Stimulated activated CD4-positive, alpha-beta T cell treated with anti-CD3 and anti-CD28 coated beads, Interleukin-15, amount 100 ng/mL, for 1 hour (primary cell): ENCODE measurements at places on chromosomes 1 and 21.

- no peak for DNase-seq
Measured at GRCh38 chr1:25821630-25822091, 1.9 kb downstream of the MTFR1L start.

DNA sequence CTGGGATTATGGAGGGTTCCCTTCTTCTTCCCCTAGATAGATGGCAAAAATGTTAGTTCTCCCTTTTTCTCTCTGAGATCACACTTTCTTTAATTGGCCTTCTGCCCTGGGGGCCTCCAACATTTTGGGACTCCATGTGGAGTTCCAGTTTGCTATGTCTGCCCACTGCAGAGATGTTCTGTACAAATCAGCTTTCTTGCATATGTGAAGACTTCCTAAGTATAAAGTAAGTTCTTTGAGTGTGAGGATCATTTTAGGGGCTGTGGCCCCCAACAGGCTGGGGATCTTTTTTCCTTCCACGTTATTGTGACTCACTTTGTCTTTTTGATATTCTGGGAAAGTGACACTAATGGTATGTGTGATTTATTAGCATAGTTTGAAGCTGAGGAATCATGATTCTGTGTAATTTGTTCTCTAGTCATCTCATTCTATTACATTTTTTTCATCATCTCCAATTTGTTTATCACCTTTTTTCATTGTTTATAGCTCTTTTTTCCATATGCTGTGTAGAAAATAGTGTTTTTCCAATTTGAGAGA lies 48.2 kb downstream of the HHAT start:
- DNase-seq = no peak

GRCh38 chr1:22627331-22627730 lies 9.1 kb upstream of the C1QA start:
- DNase-seq = no peak

DNA sequence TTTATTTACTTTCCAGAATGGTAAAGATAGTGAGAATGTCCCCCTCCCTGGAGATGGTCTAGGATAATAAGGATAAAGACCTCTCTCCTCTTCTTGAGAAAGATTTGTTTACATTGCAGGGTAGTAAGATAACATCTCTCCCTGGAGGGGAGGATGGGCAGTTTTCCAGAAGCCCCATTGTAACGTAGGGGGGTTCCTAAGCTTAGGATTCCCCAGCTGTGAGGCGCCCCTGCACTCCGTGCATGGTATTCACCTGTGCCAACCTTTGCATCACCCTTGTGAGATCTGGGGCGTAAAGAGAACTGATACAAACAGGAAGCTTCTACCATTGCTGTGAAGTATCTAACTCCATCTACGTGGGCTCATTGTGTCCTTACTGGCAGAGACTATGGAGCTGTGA lies 148.7 kb upstream of the DNAH14 start:
- DNase-seq = no peak

DNA sequence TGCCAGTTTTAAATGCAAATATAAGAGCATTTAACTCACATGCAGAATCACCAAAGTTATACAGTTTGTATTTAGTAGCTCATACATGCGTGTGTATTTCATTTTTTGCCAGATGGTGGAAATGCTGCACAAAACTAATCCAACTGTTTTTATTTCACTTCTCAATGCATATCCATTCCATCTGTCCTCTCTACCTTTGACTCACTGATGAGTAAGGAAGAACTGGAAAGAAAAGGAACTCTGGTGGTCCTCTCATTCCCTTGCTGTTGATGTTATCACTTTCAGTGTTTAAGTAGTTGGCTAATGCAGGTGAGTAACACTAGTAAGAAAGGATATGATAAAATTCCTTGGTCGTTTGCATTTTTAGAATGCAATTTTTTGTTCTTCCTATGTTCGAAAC lies 5.7 kb upstream of the SLC1A7 start:
- no peak for DNase-seq

- no peak for DNase-seq
Measured at GRCh38 chr1:41954533-41954944, 35.8 kb upstream of the HIVEP3 start.

DNA sequence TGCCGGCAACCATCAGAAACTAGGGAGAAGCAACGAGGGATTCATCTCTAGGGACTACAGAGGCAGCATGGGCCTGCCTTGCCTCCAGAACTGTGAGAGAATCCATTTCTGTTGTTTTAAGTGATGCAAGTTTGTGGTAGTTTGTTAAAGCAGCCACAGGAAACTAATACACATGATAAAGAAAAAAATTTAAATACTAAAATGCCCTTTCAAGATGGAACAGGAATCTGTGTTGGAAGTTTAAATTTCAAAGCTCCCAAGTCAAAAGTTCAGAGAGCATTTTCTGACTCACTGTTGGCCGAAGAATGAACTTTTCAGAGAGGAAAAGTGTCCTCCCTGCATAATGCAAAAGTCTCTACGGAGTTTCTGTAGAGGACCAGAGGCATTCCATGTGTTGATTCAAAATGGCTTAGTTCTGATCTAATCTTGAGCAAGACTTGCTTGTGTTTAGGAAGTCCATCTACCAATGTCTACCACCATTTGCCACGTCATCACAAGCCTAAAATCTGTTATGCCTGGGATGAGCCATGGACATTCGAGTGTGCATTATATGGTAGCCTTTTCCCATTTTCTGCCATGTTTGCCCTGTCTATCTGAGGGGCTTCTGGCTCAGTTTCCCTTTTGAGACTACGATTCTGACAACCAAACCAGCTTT lies 22.4 kb upstream of the ARHGAP29 start:
- DNase-seq = no peak

- no peak for DNase-seq
Measured at GRCh38 chr1:38814444-38814983, 45.1 kb downstream of the RRAGC start.

- no peak for DNase-seq
Measured at GRCh38 chr1:77994117-77994705, 10.5 kb upstream of the DNAJB4 start.

DNA sequence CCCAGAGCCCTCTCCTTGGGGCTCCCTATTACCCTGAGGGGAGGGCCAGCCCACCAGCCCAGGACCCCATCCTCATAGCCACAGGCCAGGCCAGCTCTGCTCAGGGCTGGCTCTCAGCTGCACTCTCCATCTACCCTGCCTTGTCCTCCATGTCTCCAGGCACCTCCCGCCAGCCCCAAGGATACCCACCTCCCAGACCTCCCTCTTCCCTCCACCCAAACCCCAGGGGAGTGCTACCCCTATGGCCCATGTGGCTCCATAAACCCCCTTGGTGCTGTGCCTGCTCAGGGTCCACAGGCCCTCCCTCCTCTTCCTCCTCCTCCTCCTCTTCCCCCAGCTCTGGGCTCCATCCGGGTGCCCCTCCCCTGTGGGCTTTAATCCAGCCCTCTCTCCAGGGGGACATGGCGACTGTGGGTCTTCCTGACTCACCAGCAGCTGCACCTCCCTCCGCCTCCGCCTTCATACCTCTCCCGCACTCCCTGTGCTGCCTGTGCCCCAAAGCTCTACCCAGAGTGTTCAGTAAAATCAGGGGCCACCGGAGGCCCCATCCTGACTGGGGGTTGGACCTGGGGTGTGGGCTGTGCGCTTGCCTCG lies 9.1 kb downstream of the YBEY start:
- DNase-seq = no peak

- no peak for DNase-seq
Measured at GRCh38 chr1:37325509-37326437, 148.6 kb upstream of the ZC3H12A start.

- no peak for DNase-seq
Measured at GRCh38 chr1:46529031-46529630, 22.3 kb downstream of the KNCN start.

GRCh38 chr1:204114606-204115005 lies 37.2 kb downstream of the ETNK2 start:
- DNase-seq = no peak

DNA sequence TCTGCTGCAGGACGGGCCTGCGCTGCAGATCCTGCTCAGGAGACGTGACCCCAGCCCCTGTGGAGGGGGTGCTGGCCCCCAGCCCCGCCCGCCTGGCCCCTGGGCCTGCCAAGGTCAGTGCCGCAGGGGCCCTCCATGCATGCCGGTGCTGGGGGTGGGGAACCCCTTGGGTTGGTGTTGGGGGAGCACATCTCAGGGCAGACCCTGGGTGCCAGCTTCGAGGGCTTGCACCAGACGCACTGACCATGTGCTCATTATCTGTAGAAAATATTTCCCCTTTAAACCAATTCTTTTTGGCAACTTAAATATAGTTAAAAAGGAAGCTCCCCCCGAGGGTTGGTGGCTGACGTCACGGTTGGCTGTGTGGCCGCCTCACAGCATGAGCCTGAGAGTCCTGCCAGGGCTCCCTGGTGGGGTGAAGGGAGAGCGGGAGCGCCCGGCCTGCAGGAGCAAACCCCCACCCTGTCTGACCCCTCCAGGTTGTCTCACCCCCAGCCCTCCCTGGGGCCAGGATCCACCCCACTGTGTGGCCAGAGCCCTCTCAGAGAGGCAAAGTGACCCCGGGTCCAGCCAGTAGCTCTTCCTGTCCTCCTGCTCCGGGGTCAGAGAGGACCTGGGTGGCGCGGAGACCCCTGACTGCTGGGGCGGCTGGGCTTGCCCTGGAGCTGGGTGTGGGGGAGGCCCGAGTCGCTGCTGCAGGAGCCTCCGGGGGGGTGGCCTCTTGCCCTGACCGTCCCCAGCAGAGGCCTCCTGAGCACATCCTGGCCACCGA lies 5.3 kb upstream of the PFKL start:
- no peak for DNase-seq

GRCh38 chr1:166026555-166026954 lies 140.2 kb downstream of the FAM78B start:
- DNase-seq = no peak

- DNase-seq = no peak
Measured at GRCh38 chr1:56450004-56450666, 129.2 kb downstream of the PLPP3 start.

- DNase-seq = no peak
Measured at GRCh38 chr1:48236716-48237470, 14.4 kb downstream of the SLC5A9 start.

GRCh38 chr1:22450351-22451021 lies 1.2 kb upstream of the ZBTB40 start:
- DNase-seq = no peak

GRCh38 chr1:117610036-117610435 lies 4.2 kb downstream of the TENT5C start:
- DNase-seq = no peak

GRCh38 chr21:21231913-21232312 lies 233.7 kb downstream of the NCAM2 start:
- DNase-seq = no peak

- DNase-seq = no peak
Measured at GRCh38 chr1:112021263-112021662, 31.8 kb upstream of the KCND3 start.

- no peak for DNase-seq
Measured at GRCh38 chr1:222754366-222755139, 17.6 kb downstream of the FAM177B start.

DNA sequence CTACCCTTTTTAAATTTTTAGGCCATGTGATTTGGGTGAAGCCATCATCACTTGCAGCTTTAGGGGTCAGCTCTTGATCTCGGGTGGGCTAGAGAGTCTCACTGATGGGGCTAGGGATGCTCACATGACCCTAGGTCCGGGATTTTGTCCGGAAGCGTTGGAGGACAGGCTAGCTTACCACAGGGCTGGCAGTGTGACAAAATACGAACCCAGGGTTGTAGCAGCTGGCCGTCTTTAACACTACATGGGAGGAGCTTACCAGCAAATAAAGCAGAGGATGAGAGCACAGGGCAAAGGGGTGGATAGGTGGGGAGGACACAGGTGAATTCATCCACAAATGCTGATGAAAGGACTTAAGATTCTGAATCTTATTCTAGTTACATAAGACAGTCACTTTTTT lies 21.9 kb downstream of the GPR161 start:
- DNase-seq = no peak

DNA sequence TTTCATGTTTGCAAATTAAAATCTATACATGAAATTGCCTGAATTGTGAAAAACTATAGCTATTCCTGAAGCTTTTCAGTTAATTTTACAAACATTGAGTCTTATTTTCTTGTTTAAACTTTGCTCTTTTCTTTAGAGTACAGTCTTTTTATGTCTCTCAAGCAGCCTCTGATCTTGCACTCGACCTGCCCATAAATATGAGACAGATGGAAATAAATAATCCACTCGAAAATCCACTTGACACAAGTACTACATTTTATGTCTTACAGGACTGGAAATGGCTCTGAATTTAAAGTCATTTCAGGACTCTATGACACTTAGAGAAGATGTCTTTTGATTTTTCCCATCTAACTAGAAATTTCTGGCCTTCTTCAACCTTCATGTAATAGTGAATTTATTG lies 283.8 kb downstream of the USP25 start:
- DNase-seq = no peak

DNA sequence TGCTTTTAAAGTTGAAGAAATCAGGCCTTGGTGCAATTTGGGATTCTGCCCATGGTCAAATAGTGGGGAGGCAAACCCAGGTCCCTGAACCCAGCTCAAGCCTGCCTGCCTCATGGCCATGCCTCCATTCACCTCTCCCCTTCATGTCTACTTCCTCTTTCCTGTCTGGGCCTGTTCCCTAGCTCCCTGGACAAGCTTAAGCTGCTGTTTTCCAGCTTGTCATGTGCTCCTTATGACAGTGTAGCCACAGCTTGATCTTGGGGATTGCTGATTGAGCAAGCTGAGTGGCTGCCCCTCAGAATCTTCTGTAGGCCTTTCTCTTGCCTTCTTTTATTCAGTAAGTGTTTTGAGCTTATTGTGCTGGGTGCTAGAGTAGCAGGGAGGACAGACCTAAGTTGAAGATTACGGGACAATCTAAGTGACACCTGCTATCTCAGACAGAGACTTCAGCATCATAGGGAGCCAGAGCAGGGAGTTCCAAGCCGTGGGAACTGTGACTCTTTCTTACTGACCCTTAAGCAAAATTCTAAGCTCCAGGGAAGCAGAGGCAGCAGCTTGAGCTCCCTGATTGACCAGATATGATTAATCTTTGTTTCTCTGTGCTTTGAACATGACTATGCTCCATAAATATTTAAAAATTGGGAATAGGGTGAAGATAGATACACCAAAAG lies 520 bp upstream of the MR1 start:
- DNase-seq = no peak

DNA sequence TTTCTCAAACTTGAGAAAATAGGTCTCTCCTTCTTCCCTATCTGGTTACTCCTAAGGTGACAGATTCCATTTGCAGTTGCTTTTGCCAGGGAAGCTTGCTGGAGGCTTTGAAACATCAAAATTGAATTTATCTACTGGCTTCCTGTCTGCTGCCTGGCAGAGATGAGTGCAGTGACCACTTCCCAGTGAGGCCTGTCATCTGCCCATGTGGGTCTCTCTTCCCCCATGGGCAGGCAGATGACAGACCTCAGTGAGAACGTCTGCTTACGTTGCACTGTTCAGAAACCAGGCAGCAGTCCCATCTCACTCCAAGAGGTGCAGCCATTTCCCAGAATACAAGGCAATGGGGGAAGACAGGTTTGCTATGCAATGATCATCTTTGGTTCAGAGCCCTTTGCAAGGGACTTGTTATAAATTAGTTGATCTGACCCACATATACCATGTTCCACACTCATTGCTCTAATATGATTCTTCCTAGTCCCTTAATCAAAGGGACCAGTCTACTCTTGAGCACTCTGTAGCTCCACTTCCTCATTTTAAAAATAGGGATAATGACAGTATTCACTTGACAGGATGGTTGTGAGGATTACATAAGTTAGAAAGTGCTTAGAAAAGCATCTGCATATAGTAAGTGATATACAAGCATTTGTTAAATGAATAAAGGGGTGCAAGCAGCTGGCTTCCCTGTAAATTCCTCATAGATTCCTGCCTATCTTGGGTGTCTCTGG lies 10.6 kb downstream of the PGBD5 start:
- DNase-seq = no peak
